ENCODE measurements at places on chromosomes 1 and 21. TPM values are rescaled to one million over a fixed set of nuclear protein-coding genes. Genes with fewer than 3 reads are reported as not detected.

- DNase-seq = no peak
- no peak overlapping the region for H3K4me3 ChIP-seq
- peaks cover 1% of the 10 kb centered on the region for H3K36me3 ChIP-seq
- H3K27me3 ChIP-seq = no peaks in the 10 kb centered on the region
- no peaks in the 10 kb centered on the region for H3K4me1 ChIP-seq
These were observed 71.4 kb downstream of the USP1 start for GRCh38 chr1:62508187-62508758.

DNA sequence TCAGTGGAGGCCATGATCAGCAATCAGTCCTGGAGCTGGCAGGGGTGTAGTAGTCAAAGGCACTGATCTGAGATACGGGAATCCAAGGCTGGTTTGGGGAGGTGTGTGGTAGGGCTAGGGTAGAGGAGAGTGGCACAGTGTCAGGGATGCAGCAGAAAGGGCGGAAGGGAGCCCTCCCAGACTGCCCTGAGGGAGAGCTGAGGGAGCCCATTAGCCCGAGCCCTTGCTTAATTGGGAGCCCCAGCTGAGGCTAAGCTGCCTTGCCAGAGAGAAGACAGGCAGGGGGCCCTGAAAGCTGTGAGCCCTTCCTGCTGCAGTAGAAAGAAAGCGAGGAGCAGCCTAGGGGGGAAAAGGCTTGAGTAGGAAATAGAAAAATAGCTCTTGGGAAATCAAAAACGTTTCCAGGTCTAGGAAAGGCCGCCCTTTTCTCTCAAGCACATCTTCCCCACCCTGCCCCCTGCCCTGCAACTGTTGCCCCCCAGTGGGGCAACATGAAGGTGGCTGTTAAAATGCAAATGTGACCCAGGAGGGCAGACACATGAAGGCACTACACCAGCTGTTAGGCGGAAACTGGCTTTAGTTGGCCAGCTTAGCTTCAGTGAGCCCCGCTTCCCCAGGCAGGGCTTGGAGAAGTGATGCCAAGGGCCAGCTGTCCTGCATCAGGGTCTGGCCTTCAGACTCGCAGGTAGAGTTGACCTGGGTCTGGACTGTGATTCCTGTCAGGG is 106.2 kb downstream of the UCK2 start:
- H3K4me1 ChIP-seq = no peaks in the 10 kb centered on the region
- H3K27ac ChIP-seq = no peak overlapping the region
- H3K27me3 ChIP-seq = no peaks in the 10 kb centered on the region
- no peak for DNase-seq

DNA sequence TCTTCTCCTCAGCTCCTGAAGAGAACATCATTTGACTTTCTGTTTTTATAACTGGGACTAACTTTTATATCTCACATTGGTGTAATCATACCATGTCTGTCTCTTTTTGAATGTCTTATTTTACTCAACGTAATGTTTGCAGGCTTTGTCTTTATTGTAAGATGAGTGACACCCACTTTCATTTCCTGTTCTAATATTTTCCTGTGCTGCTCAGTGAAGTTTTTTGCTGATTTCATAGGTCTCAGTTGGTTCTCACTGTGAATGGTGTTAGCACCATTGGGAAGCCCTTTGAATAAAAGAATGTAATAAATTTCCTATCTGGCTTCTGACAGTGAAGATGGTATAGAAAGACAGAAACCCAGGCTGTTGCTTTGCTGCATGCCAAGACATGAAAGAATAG is 84.0 kb downstream of the RAVER2 start:
- no peak overlapping the region for H3K4me3 ChIP-seq
- no peak for DNase-seq
- H3K27me3 ChIP-seq = no peaks in the 10 kb centered on the region
- no peaks in the 10 kb centered on the region for H3K4me1 ChIP-seq
- peaks cover 2% of the 10 kb centered on the region for H3K36me3 ChIP-seq

DNA sequence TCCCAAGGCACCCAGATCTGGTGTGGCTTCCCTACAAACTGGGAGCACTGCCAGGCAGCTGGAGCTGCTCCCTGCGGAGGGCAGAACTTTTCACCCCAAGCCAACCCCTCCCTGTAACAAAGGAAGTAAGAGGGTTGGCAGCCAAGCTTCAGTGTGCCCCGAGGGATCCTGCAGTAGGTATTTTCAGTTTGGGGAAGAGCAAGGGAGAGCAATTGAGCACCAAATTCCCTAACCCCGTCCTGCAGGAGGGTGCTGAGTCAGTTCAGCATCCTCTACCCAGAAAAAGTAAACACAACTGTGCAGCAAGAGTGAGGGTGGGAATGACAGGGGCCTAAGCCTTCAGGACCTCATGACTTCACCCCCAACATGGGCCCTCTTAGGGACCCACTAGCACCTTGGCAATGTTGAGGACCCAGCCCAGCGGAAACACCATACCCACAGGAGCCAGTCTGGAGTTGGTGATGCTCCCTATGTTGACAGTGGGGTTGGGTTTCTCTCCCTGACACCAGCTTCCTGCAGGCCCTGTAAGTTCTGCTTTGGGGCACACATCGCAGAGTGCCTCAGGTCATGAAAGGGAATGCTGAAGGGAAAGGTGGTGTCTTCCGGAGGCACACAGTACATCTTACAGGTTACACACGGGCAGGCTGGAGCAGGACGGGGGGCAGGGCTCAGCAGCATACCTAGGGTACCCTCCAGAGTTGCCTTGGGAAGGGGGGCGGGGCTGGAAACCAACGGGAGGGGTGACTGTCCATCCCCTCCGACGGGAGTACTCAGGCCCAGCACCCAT is 14.8 kb downstream of the SH3BP5L start:
- DNase-seq = no peak
- no peak overlapping the region for H3K27ac ChIP-seq
- H3K4me1 ChIP-seq = no peaks in the 10 kb centered on the region
- H3K27me3 ChIP-seq = no peaks in the 10 kb centered on the region

DNA sequence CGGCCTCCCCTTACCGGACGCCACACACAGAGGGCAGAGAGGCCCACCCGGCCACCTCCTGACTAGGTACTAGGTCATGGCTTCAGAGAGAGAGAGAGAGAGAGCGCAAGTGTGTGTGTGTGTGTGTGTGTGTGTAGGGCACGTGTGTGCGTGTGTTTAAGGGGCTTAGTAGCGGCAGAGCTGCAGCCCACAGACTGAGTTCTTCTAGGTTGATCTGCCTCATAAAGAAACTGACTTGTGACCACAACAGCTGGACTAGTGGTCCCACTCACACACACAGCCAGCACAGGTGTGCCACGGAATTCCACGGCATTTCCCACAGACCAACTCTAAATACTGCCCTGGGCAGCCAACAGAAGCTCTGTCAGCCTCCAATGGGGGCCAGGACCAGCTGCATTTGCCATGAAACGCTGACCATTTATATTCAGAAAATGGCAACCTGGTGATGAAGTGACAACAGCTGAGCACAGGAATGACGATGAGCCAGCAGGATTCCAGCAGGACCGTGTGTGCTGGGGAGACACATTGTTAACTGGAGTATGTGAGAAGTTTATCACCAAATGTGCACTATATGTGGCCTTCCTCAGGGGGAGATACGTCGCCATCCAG is 38.8 kb upstream of the GPR153 start:
- no peaks in the 10 kb centered on the region for H3K4me1 ChIP-seq
- no peak overlapping the region for H3K27ac ChIP-seq
- no peaks in the 10 kb centered on the region for H3K27me3 ChIP-seq

GRCh38 chr1:71240656-71241055 is 159.8 kb upstream of the ZRANB2 start:
- no peaks in the 10 kb centered on the region for H3K36me3 ChIP-seq
- no peak overlapping the region for H3K4me3 ChIP-seq
- DNase-seq = no peak
- H3K4me1 ChIP-seq = no peaks in the 10 kb centered on the region
- no peaks in the 10 kb centered on the region for H3K27me3 ChIP-seq
- no peak overlapping the region for H3K27ac ChIP-seq

GRCh38 chr1:25796811-25797458 is 3.1 kb upstream of the SELENON start:
- peak; percentile 91 for DNase-seq
- no peaks in the 10 kb centered on the region for H3K4me1 ChIP-seq
- no peaks in the 10 kb centered on the region for H3K27me3 ChIP-seq

GRCh38 chr1:112111734-112112133 is 122.3 kb upstream of the KCND3 start:
- H3K27me3 ChIP-seq = no peaks in the 10 kb centered on the region
- H3K4me3 ChIP-seq = no peak overlapping the region
- no peaks in the 10 kb centered on the region for H3K36me3 ChIP-seq
- no peaks in the 10 kb centered on the region for H3K4me1 ChIP-seq
- H3K27ac ChIP-seq = no peak overlapping the region

DNA sequence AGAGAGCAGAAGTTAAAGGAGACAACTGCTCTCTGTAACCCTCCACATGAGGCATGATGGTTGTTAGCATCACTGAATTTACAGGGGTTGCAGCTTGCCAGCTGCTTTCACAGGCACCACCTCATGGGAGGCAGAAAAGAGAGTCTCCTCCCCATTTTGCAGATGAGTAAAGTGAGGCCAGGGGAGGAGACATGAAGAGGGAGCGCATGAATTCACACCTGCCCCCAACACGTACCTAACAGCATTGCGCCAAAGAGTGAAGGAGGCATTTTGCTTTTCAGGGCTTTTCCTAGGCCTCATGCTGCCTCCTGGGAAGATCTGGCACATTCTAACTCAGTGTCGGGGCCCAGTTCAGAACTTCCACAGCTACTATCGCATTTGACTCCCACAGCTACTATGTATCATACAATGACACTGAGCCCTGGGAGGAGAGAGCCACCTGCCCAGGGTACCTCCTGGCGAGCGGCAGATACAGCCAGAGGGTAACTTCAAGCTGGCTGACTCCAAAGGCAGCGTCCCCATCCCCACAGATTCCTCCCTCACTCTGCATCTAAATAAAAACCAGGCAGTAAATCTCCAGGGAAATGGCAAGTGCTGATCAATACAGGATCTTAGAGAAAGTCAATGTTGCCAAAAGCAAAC is 34.0 kb downstream of the GLIS1 start:
- no peaks in the 10 kb centered on the region for H3K36me3 ChIP-seq
- H3K4me3 ChIP-seq = no peak overlapping the region
- peak; percentile 20 for DNase-seq
- H3K4me1 ChIP-seq = no peaks in the 10 kb centered on the region
- no peaks in the 10 kb centered on the region for H3K27me3 ChIP-seq

- H3K27ac ChIP-seq = no peak overlapping the region
- H3K36me3 ChIP-seq = no peaks in the 10 kb centered on the region
- no peak overlapping the region for H3K4me3 ChIP-seq
- no peaks in the 10 kb centered on the region for H3K27me3 ChIP-seq
These were observed 150.3 kb downstream of the AMY1C start for GRCh38 chr1:103900005-103900404.

DNA sequence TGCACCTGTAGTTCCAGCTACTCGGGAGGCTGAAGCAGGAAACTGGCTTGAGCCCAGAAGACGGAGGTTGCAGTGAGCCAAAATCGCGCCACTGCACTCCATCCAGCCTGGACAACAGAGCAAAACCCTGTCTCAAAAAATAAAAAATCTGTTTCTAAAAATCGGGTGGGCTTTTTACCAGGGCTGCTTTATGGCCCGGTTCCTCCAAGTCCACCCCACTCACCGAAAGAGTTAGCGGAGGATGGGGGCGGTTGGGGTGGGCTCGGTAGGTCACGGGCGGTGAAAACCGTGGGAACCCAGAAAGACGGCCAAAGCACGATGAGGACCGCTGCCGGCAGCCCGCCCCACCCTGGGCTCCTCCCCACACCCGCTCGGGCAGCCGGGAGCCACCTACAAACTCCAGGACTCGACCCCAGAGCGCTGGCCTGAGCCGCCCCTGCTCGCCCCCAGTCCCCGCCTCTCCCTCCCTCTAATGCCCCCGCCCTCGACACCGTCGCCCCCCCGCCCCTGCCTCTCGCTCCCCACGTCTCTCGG is 846 bp upstream of the PER3 start:
- H3K36me3 ChIP-seq = no peaks in the 10 kb centered on the region
- peak; percentile 90 for DNase-seq
- no peak overlapping the region for H3K27ac ChIP-seq
- no peaks in the 10 kb centered on the region for H3K4me1 ChIP-seq

- no peak overlapping the region for H3K27ac ChIP-seq
- H3K4me3 ChIP-seq = no peak overlapping the region
- H3K27me3 ChIP-seq = no peaks in the 10 kb centered on the region
These were observed 2.1 kb downstream of the CD164L2 start for GRCh38 chr1:27380766-27381733.

DNA sequence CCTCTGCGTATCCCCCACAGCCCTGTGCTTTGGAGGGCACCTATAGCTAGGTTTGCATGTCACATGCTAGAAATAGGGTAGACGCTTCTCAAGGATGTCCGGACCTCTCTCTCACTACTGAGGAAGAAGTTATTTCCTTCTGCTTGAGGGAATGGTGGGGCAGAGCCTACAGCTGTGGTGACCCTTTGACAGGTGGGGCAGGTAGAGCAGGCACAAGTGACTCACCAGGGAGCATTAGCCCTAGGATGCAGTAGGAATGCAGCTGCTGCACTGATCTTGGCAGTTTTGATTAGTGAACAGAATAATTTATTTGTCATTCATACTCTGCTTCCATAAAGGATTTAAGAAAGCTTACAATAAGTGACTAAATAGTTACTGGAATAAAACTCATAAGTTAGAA is 129.6 kb upstream of the HOOK1 start:
- H3K36me3 ChIP-seq = no peaks in the 10 kb centered on the region
- no peaks in the 10 kb centered on the region for H3K27me3 ChIP-seq
- no peak for DNase-seq
- no peak overlapping the region for H3K4me3 ChIP-seq

GRCh38 chr1:2082064-2082463 is 31.9 kb downstream of the PRKCZ start:
- DNase-seq = no peak
- H3K27me3 ChIP-seq = no peaks in the 10 kb centered on the region
- no peaks in the 10 kb centered on the region for H3K4me1 ChIP-seq
- no peak overlapping the region for H3K4me3 ChIP-seq
- no peaks in the 10 kb centered on the region for H3K36me3 ChIP-seq

- H3K27me3 ChIP-seq = no peaks in the 10 kb centered on the region
- no peaks in the 10 kb centered on the region for H3K4me1 ChIP-seq
- no peak overlapping the region for H3K27ac ChIP-seq
- DNase-seq = no peak
These were observed 13.2 kb upstream of the CEP350 start for GRCh38 chr1:179941454-179941853.

DNA sequence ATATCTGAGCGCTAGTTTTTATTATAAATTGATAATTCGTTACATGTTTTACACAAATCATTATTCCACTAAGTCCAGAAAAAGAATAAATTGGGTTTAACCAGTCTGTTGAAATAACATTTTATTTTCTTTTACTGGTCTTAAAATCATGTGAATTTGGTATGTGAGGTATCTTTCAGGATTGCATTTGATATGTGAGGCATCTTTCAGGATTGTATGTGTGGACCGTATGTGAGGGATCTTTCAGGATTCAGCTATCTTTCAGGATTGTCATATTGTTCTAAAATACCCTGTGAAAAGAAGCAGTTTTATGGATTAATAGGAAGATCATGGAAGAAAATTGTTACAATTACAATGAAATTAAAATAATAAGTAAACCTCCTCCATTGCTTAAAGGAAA is 42.9 kb downstream of the USP25 start:
- no peak overlapping the region for H3K4me3 ChIP-seq
- no peaks in the 10 kb centered on the region for H3K36me3 ChIP-seq
- H3K4me1 ChIP-seq = peaks cover 4% of the 10 kb centered on the region

Gene VAV3
- 8.8 TPM for total RNA-seq

Gene SPATA46
- not detected for total RNA-seq

Gene CNTN2
- 0.16 TPM for total RNA-seq

Gene PTPRF
- total RNA-seq = 59.6 TPM
